ENCODE measurements at places on chromosomes 11 and 22. TPM values are rescaled to one million over a fixed set of nuclear protein-coding genes. Genes with fewer than 3 reads are reported as not detected.

DNA sequence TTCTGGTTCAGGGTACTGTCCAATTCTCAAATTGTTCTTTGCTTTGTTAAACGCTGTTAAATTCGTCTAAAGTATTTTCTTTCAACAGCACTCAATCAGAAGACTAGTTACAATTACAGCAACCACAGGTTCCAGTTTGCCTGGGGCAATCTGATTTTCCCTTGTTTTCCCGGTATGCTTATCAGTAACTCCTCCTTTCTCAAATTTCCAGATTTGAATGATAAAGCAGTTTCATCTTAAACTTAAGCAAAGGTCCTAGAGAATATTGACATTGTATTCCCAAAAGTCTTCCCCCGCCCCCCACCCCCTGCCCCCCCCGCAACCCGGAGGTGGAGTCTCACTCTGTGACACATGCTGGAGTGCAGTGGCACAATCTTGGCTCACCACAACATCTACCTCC, 10.5 kb upstream of the USP28 start:
- H3K27me3 ChIP-seq, result no peaks in the 10 kb centered on the region
- H3K4me1 ChIP-seq, result no peaks in the 10 kb centered on the region
- DNase-seq, result no peak
- no peak overlapping the region for H3K4me3 ChIP-seq

- H3K4me1 ChIP-seq, result peaks cover 21% of the 10 kb centered on the region
- no peak overlapping the region for H3K27ac ChIP-seq
- H3K27me3 ChIP-seq, result no peaks in the 10 kb centered on the region
- peaks cover 33% of the 10 kb centered on the region for H3K36me3 ChIP-seq
- H3K4me3 ChIP-seq, result no peak overlapping the region
Measured at GRCh38 chr22:45335021-45335818, 25.5 kb downstream of the FAM118A start.

DNA sequence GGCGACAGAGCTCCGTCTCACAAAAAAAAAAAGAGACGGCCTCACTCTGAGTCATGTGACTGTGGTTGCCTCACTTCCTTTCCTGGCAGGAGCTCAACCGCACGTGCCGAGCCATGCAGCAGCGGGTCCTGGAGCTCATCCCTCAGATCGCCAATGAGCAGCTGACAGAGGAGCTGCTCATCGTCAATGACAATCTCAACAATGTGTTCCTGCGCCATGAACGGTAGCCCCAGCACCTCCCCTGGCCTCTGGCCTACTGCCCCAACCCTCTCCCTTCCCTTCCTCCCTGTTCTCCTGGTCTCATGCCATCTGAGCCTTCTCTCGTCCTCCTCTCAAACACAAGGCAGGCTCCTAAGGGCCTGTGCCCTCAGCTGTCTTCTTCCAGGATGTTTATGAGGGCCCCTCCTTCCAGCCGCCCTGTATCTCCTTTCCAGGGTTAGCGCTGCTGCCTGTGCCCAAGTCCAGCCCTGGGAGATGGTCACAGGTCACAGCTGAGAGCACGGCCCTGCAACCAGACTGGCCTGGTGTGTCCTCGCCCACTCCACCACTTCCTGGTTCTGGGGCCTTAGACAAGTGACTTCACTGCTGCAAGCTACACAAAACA, 30.7 kb downstream of the TOM1 start:
- peaks cover 18% of the 10 kb centered on the region for H3K36me3 ChIP-seq
- H3K4me3 ChIP-seq, result peak overlapping the region; percentile 82
- no peaks in the 10 kb centered on the region for H3K27me3 ChIP-seq
- DNase-seq, result peak; percentile 72

DNA sequence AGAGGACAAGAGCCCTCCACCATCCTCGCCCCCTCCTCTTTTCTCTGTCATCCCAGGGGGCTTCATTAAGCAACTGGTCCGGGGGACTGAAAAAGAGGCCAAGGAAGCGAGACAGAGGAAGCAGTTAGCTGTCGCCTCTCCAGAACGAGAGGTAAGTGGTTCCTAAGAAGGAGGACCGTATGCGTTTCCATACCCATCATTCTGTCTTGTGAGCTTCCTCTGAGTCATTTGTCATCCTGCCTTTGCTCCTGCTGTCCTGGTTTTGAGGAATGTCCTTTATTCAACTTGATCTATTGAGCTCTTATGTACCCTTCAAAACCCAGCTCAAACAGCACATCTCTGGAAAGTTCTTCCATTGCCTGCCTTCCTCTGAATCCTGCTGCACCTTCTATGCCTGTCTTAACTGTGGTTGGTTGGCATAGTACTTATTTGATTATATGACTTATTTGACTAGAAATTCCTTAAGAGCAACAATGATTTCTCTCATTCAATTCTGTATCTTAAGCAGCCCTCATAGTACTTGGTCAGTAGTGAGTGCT, 21.3 kb downstream of the MYO18B start:
- DNase-seq, result no peak
- H3K36me3 ChIP-seq, result peaks cover 8% of the 10 kb centered on the region
- no peaks in the 10 kb centered on the region for H3K4me1 ChIP-seq

GRCh38 chr22:35900483-35901168, 128.0 kb downstream of the RBFOX2 start:
- no peaks in the 10 kb centered on the region for H3K36me3 ChIP-seq
- peaks cover 11% of the 10 kb centered on the region for H3K27me3 ChIP-seq
- peaks cover 14% of the 10 kb centered on the region for H3K4me1 ChIP-seq

DNA sequence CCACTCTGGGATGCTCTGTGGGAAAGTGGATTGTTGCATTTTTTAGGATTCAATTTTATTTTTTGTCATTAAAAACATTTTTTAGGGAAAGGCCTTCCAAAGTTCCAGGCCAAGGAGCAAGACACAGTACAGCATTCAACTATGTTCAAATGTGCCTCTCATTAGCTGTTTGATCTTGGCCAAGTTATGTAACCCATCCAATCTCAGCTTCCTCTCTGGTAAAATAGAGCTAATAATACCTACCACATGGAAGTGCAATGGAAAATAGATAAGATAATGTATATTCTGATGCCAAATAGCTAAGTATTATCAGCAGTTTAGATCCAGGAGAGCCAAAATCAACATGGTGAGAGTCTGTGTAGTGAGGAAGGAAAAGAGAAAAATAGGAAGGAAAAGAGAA, 220.3 kb upstream of the SESN3 start:
- no peaks in the 10 kb centered on the region for H3K36me3 ChIP-seq
- H3K4me3 ChIP-seq, result no peak overlapping the region
- H3K27me3 ChIP-seq, result no peaks in the 10 kb centered on the region
- no peak for DNase-seq
- no peak overlapping the region for H3K27ac ChIP-seq
- H3K4me1 ChIP-seq, result peaks cover 2% of the 10 kb centered on the region

DNA sequence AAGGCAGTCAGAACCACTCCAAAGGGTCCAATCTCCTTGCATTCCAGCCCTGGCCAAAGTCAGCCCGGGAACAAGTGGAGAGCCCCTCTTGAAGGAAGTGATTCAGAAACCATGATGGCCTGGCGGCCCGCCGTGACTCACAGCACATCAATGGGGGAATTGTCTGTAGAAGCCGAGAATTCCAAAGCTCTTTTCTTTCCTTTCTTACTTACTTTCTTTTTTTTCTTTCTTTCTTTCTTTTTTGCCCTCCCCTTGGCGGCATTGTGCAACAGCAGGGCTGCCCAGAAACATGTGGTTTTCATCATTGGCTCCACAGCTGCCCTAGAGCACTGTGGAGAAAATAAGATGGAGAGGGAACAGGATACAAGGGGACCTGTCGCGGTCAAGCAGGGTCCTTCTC, 140.2 kb upstream of the TIMP3 start:
- H3K4me3 ChIP-seq, result no peak overlapping the region
- peaks cover 6% of the 10 kb centered on the region for H3K27me3 ChIP-seq
- DNase-seq, result no peak
- H3K27ac ChIP-seq, result no peak overlapping the region
- H3K36me3 ChIP-seq, result no peaks in the 10 kb centered on the region

DNA sequence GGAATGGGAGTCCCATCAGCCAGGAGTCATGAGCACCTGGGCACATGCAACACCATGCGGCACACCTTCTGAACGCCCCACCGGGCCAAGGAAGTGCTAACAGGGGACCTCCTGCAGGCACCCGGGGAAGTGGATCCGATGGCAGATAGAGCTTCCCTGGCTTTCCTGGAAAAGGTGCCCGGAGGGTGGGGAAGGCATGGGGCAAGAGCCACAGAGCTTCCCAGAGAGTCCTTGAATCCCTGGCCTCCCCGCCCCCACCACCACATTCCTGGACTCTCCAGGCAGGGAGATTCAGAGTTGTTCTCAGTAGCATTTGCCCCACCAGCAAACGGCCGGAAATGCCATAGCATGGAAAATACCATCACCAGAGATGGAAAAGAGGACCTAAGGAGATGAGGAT, 8.3 kb downstream of the TRIM29 start:
- no peaks in the 10 kb centered on the region for H3K4me1 ChIP-seq
- no peak overlapping the region for H3K4me3 ChIP-seq
- peaks cover 1% of the 10 kb centered on the region for H3K27me3 ChIP-seq
- H3K36me3 ChIP-seq, result no peaks in the 10 kb centered on the region
- no peak for DNase-seq

GRCh38 chr22:19728271-19728670, 4.9 kb downstream of the GP1BB start:
- H3K27me3 ChIP-seq, result peaks cover 16% of the 10 kb centered on the region
- peaks cover 7% of the 10 kb centered on the region for H3K4me1 ChIP-seq
- H3K36me3 ChIP-seq, result no peaks in the 10 kb centered on the region
- no peak for DNase-seq

GRCh38 chr22:43151251-43152002, at the start of gene TSPO:
TSPO (plus strand) TSS chr22:43151559; CDS start chr22:43159239, 7,680 bp downstream.
- peaks cover 33% of the 10 kb centered on the region for H3K4me1 ChIP-seq
- no peaks in the 10 kb centered on the region for H3K27me3 ChIP-seq
- peak within 1 kb of the TSS; percentile 90 for H3K4me3 ChIP-seq
- DNase-seq, result peak; percentile 53
- H3K27ac ChIP-seq, result peak within 1 kb of the TSS; percentile 86

DNA sequence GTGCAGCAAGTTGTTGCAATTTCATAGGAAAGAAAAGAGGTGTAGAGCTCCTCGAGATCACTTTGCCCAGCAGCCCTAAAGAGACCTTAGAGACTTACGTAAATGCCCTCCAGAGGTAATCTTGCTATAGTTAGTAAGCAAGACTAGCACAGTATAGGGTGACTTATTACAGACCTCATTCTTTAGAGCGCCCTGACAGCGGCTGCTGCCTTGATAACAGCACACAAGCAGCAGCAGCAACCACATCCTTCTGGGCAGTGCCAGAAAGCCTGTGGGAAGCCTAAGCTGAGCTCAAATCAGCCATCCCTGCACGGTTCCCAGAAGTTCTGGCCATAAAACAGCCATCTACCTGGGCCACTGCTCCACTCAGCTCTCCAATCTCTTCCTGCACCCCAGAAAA, 22.6 kb upstream of the OR56B1 start:
- H3K27ac ChIP-seq, result no peak overlapping the region
- peaks cover 11% of the 10 kb centered on the region for H3K36me3 ChIP-seq
- no peak overlapping the region for H3K4me3 ChIP-seq
- no peaks in the 10 kb centered on the region for H3K27me3 ChIP-seq

GRCh38 chr11:96199563-96200025, 143.4 kb downstream of the MAML2 start:
- peaks cover 85% of the 10 kb centered on the region for H3K4me1 ChIP-seq
- peak overlapping the region; percentile 25 for H3K4me3 ChIP-seq
- peak overlapping the region; percentile 90 for H3K27ac ChIP-seq
- peak; percentile 48 for DNase-seq
- H3K27me3 ChIP-seq, result no peaks in the 10 kb centered on the region

GRCh38 chr11:62876712-62877111, 4.0 kb upstream of the SLC3A2 start:
- H3K4me3 ChIP-seq, result no peak overlapping the region
- H3K27me3 ChIP-seq, result no peaks in the 10 kb centered on the region
- DNase-seq, result no peak
- H3K27ac ChIP-seq, result no peak overlapping the region

GRCh38 chr22:31893460-31893859, 50.9 kb upstream of the YWHAH start:
- H3K4me3 ChIP-seq, result no peak overlapping the region
- H3K4me1 ChIP-seq, result no peaks in the 10 kb centered on the region
- no peak overlapping the region for H3K27ac ChIP-seq
- peaks cover 14% of the 10 kb centered on the region for H3K36me3 ChIP-seq
- DNase-seq, result no peak

GRCh38 chr11:113532697-113533424, 57.7 kb upstream of the DRD2 start:
- H3K36me3 ChIP-seq, result no peaks in the 10 kb centered on the region
- peak; percentile 71 for DNase-seq
- peaks cover 27% of the 10 kb centered on the region for H3K27me3 ChIP-seq
- no peaks in the 10 kb centered on the region for H3K4me1 ChIP-seq
- no peak overlapping the region for H3K27ac ChIP-seq
- H3K4me3 ChIP-seq, result no peak overlapping the region

DNA sequence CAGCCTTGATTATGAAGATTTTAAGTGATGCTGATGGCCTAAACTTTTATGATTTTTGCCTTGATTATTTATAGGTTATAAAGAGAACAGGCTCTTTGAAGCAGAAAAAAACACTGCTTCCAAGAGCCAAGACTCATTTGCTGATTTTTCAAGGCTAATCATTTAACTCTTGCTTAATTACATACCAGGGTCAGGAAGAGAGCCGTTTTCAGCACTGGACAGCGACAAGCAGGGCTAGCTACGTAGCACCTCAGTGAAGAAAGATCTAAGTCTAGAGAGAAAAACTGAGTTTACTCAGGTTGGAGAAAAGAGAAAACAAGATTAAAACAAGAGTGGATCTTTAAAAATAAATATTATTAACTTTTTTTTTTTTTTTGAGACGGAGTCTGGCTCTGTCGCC, 615.4 kb upstream of the B3GAT1 start:
- H3K36me3 ChIP-seq, result no peaks in the 10 kb centered on the region
- H3K4me3 ChIP-seq, result no peak overlapping the region
- H3K4me1 ChIP-seq, result no peaks in the 10 kb centered on the region
- DNase-seq, result peak; percentile 41
- no peak overlapping the region for H3K27ac ChIP-seq

GRCh38 chr11:73383249-73384124, 7.3 kb downstream of the RELT start:
- H3K36me3 ChIP-seq, result peaks cover 2% of the 10 kb centered on the region
- no peak for DNase-seq
- no peak overlapping the region for H3K4me3 ChIP-seq
- peak overlapping the region; percentile 10 for H3K27ac ChIP-seq
- H3K4me1 ChIP-seq, result peaks cover 72% of the 10 kb centered on the region

GRCh38 chr11:15563054-15563453, 448.3 kb downstream of the INSC start:
- no peaks in the 10 kb centered on the region for H3K36me3 ChIP-seq
- H3K4me3 ChIP-seq, result no peak overlapping the region
- H3K4me1 ChIP-seq, result no peaks in the 10 kb centered on the region

DNA sequence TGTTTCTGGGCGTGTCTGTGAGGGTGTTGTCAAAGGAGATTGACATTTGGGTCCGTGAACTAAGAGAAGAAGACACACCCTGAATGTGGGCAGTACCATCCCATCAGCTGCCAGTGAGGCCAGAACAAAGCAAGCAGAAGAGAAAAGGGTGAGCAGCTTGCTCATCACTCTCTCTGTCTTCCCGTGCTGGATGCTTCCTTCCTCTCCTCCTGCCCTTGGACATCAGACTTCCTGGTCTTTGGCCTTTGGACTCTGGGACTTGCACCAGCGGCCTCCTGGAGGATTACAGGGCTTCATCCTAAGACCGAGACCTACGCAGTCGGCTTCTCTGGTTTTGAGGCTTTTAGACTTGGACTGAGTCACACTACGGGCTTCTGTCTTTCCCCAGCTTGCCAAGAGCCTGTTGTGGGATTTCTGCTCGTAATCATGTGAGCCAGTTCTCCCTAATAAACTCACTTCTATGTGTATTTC, 18.8 kb downstream of the APOL2 start:
- no peak for DNase-seq
- peaks cover 6% of the 10 kb centered on the region for H3K4me1 ChIP-seq
- H3K36me3 ChIP-seq, result no peaks in the 10 kb centered on the region
- peaks cover 3% of the 10 kb centered on the region for H3K27me3 ChIP-seq

The SLC22A12 gene
- not detected for total RNA-seq

The KRTAP5-5 gene
- total RNA-seq, result not detected

The LINC01488 gene
- total RNA-seq, result not detected

The ZNF408 gene
- total RNA-seq, result 9.7 TPM

Measured in activated CD8-positive, alpha-beta T cell treated with anti-CD3 and anti-CD28 coated beads for 36 hours (primary cell).